ENCODE measurements at places on chromosomes 13 and 19.

DNA sequence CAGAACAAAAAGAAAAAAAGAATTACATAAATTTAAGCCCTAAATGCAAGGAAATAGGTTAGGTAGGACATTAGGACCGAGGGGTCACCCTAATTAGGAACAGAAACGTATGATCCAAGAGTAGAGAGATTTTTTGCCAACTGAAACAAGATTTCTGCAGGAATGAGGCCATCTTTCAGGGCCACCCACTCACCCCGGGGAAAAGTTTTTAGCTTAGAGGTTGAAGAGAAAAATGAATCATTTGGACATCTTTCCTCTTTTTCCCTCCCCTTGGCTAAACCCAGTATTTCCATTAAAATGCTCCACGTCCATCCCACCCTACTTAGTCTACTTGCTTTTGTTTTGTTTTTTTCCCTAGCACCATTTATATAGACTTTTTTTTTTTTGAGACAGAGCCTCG, 10.6 kb upstream of the PNMA8A start:
- no peak for DNase-seq

DNA sequence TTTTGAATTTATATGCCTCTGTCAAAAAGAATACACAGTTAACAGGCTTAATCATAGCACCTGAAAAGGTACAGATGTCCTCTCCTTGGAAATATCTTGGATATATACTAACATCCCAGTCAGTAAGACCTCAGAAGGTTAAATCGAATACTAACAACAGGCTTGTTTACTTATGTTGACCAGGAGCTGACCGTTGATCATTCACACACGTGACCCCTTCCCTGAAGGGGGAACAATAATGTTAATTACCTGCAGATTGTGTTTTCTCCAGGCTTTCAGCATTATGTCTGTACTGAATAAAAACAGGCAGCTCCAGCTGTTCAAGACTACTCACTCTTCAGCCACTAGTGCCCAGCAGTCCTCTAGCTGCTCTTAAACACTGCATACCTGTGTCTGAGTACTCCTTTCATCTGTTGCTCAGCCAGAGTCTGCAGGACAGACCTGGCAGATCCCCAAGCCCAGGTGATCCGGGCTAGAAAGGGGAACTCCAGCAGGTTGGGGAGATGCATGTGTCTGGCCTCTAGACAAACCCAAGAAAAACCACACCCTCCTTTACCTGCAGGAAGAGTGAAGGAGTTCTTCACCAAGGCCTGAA, 163.9 kb downstream of the RNF17 start:
- no peak for DNase-seq

DNA sequence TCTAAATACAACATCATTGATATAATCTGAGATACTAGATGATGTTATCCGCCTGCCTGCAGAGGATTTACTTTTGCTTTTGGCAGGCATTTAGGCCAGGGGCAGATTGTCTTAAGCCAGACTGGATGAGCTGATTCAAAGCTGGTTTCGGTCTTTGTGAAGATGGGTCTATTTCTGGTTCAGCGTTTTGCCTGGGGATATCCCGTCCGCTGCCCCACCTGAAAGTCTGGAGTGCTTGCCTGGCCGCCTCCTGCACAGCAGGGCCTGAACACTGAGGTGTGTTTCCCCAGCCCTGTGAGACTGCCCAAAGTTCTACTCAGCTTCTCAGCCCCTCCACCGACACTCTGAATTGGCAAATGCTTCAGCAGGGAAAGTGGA, 149.7 kb downstream of the KATNAL1 start:
- no peak for DNase-seq

DNA sequence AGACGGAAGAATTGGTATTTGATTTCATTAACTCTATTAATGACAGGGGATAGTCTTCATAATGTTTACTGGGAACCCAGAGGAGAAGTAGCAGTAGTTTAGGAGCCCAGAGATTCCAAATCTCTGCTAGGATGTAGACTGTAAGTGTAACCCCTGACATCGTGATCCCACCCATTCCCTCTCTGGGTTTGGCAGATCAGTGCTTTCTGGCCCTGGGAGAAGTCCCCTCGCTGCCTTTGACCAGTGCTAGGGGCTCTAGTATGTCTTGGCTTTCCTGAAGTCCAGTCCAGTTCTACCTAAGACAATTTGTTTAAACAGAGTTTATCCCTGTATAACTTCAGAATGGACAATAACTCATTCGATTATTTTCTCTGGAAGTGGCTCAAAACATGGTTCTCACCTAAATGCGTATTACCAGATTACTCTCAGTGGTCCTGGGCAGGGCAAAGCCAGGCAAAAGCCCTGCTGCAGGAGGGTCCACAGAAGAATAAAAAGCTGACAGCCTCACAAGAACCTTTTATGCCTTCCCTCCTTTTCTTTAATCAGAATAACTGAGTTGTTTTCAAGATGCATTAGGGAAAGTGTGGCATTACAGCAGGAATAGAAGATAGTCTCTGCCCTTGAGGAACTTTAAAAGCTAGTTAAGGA, 11.8 kb downstream of the KLF5 start:
- no peak for DNase-seq

GRCh38 chr19:1466018-1466460, 13.0 kb downstream of the C19orf25 start:
- DNase-seq = no peak

DNA sequence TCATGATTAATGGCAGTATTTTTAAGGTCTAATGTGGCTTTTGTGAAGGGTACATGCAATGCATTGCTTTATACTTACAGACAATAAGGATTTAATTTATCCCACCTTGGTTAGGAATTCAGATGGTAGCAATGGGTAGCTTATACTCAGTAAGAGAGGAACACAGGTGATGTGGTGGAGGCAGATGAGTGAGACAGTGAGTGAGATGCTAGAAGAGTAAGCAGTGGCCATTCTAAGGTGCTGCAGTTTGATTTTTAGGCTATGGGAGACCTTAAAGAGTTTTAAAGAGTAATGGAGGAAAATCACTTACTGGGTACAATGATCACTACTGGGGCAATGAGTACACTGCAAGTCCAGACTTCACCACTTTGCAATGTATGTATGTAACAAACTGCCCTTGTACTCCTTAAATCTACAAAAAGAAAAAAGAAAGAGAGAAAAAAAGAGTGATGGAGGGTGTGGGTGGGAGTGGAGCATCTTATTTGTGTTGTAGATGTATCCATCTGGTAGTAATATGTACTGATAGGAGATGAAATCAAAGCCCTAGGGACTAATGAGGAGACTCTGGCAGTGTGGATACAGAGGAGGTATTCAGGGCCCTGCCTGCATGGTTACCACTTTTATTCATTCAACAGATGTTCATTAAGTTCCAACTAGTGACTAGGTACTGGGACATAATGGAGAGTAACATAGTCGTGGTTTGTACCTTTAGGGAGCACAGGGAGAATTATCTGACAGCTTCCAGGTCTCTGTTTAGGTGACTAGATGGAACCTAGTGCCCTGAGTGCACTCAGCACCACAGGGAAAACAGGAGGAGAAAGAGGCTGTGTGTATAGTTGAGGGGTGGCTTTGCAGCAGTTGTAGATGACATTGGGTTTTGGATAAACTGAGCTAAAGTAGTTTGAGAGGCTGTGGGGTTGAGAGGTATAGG, 99.0 kb downstream of the GPC6 start:
- no peak for DNase-seq

DNA sequence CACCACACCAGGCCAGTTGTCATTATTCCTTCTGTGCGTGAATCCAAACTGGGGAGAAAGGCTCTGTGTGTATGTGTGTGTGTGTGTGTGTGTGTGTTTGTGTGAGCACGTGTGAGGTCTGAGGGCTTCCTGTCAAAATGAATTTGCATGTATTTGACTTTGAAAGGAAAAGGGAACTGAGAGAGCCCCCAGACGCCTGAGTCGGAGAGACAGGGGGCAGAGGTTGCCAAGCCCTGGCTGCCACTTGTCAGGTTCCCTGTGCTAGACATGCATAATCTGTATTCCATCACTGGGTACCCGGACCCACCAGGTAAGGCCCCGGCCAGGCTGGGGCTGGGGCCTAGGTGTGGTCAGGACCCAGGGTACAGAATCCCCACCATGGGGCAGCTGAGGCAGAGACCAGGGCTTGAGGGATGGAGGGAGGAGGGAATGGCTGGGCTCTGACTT, at the start of gene CLEC17A:
CLEC17A (plus strand) TSS at position 191 of the 447 bp plus-strand sequence; CDS start at position 268, 77 bp downstream.
- no peak for DNase-seq

- no peak for DNase-seq
Observed at GRCh38 chr13:22050951-22051563, 380.2 kb downstream of the FGF9 start.

GRCh38 chr19:14218620-14219330, 12.8 kb upstream of the ADGRL1 start:
- DNase-seq = no peak

- DNase-seq = no peak
Observed at GRCh38 chr19:14804765-14805164, 26.4 kb upstream of the ADGRE2 start.

- DNase-seq = peak; percentile 52
Observed at GRCh38 chr13:35979361-35979951, 151.7 kb downstream of the DCLK1 start.

DNA sequence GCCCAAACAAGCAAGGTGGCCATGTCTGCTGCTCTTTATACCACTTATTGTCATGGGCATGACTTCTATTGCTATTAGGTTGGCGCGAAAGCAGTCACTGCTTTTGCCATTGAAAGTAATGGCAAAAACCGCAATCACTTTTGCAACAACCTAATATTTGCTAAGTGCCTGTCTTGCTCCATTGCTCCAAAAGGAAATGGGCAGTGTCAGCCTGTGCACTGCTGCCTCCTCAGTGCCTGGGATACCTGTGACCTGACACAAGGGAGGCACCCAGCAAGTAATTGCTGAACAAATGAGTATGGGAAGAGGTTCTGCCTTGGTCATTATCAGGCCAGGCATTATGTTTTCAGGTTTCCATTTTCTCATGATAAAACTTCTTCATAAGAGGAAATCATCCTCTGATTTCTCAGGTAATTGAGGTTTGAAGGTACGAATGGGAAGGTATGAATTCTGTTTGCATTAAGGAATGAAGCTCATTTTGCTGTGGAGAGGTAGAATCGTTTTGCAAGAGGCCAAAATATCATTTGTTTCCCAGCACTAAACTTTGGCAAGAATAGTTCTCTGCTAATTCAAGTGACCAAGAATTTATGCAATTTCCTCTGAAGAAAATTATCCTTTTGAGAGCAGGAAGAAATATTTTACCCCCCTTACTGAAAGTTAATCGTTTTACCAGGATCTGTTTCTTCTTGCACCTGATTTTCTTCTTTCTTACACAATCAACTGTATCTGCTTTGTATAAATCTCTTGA, 128.4 kb upstream of the SPRY2 start:
- no peak for DNase-seq

DNA sequence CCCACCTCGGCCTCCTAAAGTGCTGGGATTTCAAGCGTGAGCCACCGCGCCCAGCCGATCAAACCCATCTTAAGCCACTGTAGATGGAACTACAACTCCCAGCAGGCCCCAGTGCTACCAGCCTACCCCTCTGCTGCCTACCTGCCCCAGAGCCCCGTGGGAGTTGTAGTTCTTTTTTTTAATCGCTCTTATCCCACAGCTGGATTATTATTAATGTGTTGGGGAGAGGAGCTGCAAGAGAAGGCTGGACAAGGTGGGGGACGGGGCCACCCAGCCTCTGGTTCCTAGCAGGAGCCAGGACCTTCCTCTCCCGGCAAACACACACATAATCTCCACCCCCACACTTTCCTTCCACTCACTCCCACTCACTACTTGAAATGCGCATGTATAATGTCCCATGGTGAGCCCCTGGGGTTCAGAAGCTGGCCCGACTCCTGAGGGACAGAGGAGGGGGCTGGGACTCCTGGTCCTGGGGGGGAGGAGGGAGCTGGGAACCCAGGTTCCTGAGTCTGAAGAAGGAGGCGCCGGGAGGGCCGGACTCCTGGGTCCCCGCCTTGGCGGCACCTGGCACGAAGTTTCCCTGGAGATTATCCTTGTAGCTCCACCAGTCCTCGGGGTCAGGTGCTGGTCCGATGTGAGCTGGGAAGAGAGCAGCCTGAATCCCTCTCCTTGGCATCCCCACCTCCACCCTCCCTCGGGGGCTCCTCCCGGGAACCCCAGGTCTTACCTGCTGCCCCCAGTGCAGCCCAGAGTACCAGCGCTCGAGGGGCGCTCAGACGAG, 958 bp downstream of the CA11 start:
- no peak for DNase-seq

DNA sequence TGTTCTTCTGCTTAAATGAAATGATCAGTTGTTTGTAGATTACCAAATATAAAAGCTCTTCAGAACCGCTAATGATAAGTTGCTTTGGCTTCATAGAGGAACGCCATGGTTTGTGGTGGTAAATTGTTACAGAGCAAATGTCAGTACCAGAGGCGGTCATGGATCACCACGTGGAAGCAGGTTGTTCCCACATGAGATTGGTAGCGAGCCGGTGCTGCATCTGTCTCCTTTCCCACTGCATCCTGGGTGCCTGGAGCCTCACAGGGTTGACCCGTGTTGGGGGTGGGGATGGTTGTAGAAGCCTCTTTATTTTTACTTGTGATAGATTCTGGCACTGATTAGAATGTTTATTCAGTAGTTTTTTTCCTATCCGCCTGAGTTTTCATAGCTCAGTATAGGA, 14.7 kb downstream of the GARRE1 start:
- DNase-seq = no peak

GRCh38 chr19:41934849-41935374, 6.7 kb upstream of the ERFL start:
- DNase-seq = peak; percentile 45

DNA sequence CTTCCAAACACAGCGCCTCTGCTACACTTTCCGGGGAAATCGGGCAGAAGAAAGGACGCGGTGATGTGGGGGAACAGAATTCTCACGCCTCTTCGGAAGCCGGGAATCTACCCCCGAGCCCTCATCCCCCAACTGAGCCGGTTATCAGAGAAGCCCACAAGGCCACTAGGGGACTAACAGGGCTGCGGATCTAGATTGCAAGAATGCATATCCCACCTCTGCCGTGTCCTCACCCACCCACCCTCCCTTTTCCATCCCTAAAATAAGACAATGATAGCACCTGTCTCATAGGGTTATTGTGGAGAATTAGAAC, 1.1 kb downstream of the IGFLR1 start:
- no peak for DNase-seq

DNA sequence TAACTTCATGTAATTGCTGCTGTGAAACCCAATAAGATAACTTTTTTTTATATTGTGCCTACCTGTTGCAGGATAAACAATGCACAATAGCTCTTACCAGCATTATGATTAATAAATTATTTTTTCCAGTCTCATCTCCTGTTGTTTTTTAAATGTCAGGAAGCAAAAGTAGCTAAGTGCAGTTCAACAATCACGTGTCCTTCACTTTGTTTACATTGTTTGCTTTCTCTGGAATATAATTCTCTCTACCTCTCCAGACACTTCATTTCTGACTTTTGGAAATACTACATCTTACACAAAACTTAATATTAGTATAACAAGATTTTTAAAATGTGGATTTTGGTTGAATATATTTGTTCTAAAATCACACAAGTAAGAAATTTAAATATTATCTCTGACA, 1359.4 kb downstream of the SLITRK1 start:
- DNase-seq = no peak
